Caki2 (cell line): ENCODE measurements at places on chromosomes 7 and 10. TPM values are rescaled to one million over a fixed set of nuclear protein-coding genes. Genes with fewer than 3 reads are reported as not detected.

The ZNRF2 gene
- 19.3 and 20.3 TPM in 2 replicates for total RNA-seq

The CDK14 gene
- 4.6 and 10.4 TPM in 2 replicates for total RNA-seq

The NEUROD6 gene
- not detected in 2 replicates for total RNA-seq

The DHTKD1 gene
- total RNA-seq = 26.0 and 27.8 TPM in 2 replicates

The TEX47 gene
- not detected in 2 replicates for total RNA-seq

The TMEM139 gene
- 79.0 and 102 TPM in 2 replicates for total RNA-seq

The NACAD gene
- not detected in 2 replicates for total RNA-seq

The PIK3AP1 gene
- total RNA-seq = 0.43 and 2.7 TPM in 2 replicates

The ACTR3C gene
- total RNA-seq = 3.7 and 23.0 TPM in 2 replicates

The MSS51 gene
- 0.41 TPM in 1 of 2 replicates, not detected in the other for total RNA-seq

The GALNT17 gene
- not detected in 2 replicates for total RNA-seq

The NUTM2B gene
- 0.35 and 1.5 TPM in 2 replicates for total RNA-seq

The HSPA14 gene
- 31.6 and 52.8 TPM in 2 replicates for total RNA-seq

The TUBAL3 gene
- not detected in 2 replicates for total RNA-seq

The TAF5 gene
- total RNA-seq = 2.3 and 3.6 TPM in 2 replicates

The KCNIP2 gene
- 0.20 TPM in 1 of 2 replicates, not detected in the other for total RNA-seq

The TMEM213 gene
- total RNA-seq = not detected in 2 replicates

The SORBS1 gene
- total RNA-seq = 2.7 and 3.4 TPM in 2 replicates

The HOGA1 gene
- total RNA-seq = 70.8 and 91.3 TPM in 2 replicates

The LRRN3 gene
- total RNA-seq = not detected in 2 replicates

The SPDYE8 gene
- not detected in 2 replicates for total RNA-seq

The DNAJC9 gene
- 35.6 and 39.1 TPM in 2 replicates for total RNA-seq

The SLF2 gene
- 8.1 and 8.9 TPM in 2 replicates for total RNA-seq

The CCL26 gene
- total RNA-seq = not detected in 2 replicates
